Vagina (tissue), 2 donors: ENCODE measurements at places on chromosomes 2 and 18.

GRCh38 chr2:176501617-176502016 is 232.4 kb downstream of the MTX2 start:
- H3K4me3 ChIP-seq: no peak overlapping the region
- H3K36me3 ChIP-seq: no peaks in the 10 kb centered on the region
- H3K4me1 ChIP-seq: peaks cover 28% of the 10 kb centered on the region
- H3K27ac ChIP-seq: no peak overlapping the region

DNA sequence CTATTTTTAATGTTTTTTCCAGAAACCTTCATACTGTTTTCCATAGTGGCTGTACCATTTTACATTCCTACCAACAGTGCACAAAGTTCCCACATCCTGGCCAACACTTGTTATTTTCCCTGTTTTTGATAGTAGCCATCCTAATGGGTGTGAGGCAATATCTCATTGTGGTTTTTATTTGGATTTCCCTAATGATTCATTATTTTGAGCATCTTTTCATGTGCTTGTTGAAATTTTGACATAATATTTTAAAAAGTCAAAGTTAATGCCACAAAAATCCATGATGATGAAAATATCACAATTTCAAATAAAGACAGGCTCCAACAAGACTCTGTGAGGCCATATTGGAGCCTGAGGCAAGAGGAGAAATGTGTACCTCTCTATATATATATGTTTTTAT is 50.2 kb downstream of the VWA3B start:
- no peaks in the 10 kb centered on the region for H3K4me1 ChIP-seq
- H3K4me3 ChIP-seq: no peak overlapping the region
- no peaks in the 10 kb centered on the region for H3K27me3 ChIP-seq
- DNase-seq: no peak

- no peaks in the 10 kb centered on the region for H3K4me1 ChIP-seq
- no peak for DNase-seq
- H3K4me3 ChIP-seq: no peak overlapping the region
- H3K27ac ChIP-seq: no peak overlapping the region
- no peaks in the 10 kb centered on the region for H3K27me3 ChIP-seq
These were observed 82.2 kb upstream of the CDKL4 start for GRCh38 chr2:39325966-39326365.

- H3K27ac ChIP-seq: no peak overlapping the region
- H3K4me3 ChIP-seq: no peak overlapping the region
- H3K4me1 ChIP-seq: no peaks in the 10 kb centered on the region
- H3K36me3 ChIP-seq: no peaks in the 10 kb centered on the region
- H3K27me3 ChIP-seq: no peaks in the 10 kb centered on the region
These were observed 485.2 kb downstream of the FBXO15 start for GRCh38 chr18:73662421-73662820.

- no peak overlapping the region for H3K27ac ChIP-seq
- no peaks in the 10 kb centered on the region for H3K36me3 ChIP-seq
- H3K4me1 ChIP-seq: no peaks in the 10 kb centered on the region
- no peak overlapping the region for H3K4me3 ChIP-seq
- H3K27me3 ChIP-seq: no peaks in the 10 kb centered on the region
These were observed 12.8 kb downstream of the ANKRD62 start for GRCh38 chr18:12106471-12106870.

GRCh38 chr18:64103986-64104385 is 44.9 kb downstream of the LINC00305 start:
- no peak overlapping the region for H3K27ac ChIP-seq
- H3K27me3 ChIP-seq: no peaks in the 10 kb centered on the region
- no peaks in the 10 kb centered on the region for H3K4me1 ChIP-seq
- no peaks in the 10 kb centered on the region for H3K36me3 ChIP-seq
- H3K4me3 ChIP-seq: no peak overlapping the region
- DNase-seq: no peak

DNA sequence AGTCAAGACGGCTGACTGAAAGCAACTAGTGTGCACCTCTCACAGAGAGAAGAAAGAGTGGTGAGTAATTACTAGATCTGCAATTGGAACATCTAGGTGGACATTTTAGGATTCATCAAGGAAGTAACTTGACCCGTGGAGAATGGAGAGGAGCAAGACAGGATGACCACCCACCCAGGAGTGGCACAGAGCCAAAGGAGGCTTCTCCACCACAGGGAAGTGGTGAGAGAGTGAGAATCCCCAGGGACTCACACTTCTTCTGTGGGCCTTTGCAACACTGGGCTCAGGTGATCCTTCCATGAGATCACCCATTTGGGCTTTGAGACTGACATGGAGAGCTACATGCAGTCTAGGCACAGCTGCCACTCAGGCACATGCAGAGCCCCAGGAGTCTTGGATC is 132.8 kb upstream of the GALNT5 start:
- H3K27ac ChIP-seq: no peak overlapping the region
- no peak for DNase-seq
- H3K4me1 ChIP-seq: no peaks in the 10 kb centered on the region
- no peaks in the 10 kb centered on the region for H3K36me3 ChIP-seq
- no peak overlapping the region for H3K4me3 ChIP-seq

DNA sequence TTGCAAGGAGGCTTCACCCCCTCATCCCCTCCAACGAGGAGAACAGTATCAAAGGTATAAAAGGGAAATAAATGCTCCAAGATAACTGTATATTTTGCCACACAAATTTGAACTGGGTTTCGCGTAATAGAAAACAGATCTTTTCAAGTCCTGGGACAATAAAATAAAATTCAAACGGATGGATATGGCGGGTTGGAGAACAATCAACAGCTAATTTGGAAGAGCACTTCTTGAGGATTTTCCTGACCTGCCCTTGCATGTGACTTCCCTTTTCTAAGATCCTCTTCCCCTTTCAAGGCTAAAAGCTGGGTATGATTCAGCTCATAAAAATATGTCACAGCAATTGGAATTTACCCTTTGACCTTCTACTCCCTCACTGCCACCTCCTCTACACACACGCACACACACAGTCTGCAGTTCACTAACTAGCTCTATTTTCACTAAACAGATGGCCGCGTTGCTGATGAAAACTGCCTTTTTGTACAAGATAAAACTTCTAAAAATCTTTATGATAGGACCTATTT is 386.9 kb downstream of the FIGN start:
- H3K27ac ChIP-seq: peak overlapping the region; percentile 78
- H3K4me1 ChIP-seq: peaks cover 12% of the 10 kb centered on the region
- peak overlapping the region; percentile 43 for H3K4me3 ChIP-seq
- no peaks in the 10 kb centered on the region for H3K36me3 ChIP-seq
- no peak for DNase-seq
- no peaks in the 10 kb centered on the region for H3K27me3 ChIP-seq

DNA sequence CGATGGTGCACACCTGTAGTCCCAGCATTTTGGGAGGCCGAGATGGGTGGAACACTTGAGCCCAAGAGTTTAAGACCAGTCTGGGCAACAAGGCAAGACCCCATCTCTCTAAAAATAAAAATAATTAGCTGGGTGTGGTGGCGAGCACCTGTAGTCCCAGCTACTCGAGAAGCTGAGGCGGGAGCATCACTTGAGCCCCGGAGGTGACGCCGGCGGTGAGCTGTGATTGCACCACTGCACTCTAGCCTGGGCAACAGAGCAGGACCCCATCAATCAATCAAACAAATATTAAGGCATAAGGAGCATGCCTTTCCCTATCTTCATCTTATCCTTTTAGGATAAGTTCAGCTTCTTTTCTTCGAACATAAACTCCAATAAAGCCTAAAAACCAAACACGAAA is 1.1 kb downstream of the WDSUB1 start:
- peak overlapping the region; percentile 94 for H3K27ac ChIP-seq
- H3K36me3 ChIP-seq: no peaks in the 10 kb centered on the region
- peak overlapping the region; percentile 78 for H3K4me3 ChIP-seq
- H3K4me1 ChIP-seq: peaks cover 23% of the 10 kb centered on the region

DNA sequence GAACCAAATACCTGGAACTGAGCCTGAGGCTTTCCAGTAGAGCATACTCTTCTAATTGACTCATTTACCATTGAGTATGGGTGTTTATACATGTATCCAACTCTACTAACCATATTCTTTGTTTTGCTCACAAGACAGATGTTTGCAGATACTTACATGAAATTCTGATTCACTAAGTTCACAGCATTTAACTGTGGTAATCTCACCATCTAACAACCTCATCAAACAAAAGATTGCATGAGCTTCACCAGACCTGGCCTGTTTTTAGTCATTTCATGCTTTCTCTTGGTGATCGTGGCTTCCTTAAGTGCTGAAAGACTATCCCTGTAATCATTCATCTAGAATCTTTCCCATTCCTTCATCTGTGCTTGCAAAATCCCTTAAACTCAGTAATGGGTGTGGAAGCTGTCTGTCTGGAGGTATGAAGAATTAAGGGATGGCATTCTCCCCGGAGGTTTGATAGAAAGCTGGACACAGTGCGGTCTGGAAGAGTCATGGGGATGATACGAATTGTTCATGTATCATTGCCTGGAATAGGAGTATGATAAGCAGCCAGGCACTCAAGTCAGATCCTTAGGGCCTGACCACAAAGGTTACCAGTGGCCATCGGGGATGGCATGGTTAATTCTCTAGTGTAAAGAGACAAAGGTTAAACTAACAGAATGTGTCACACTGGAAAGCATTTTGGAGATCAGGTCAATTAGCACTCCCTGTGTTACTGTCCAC is 42.0 kb upstream of the IL1R1 start:
- no peak overlapping the region for H3K4me3 ChIP-seq
- no peak for DNase-seq
- no peaks in the 10 kb centered on the region for H3K27me3 ChIP-seq

GRCh38 chr2:205806143-205806905 is 124.0 kb downstream of the NRP2 start:
- no peak overlapping the region for H3K27ac ChIP-seq
- no peaks in the 10 kb centered on the region for H3K36me3 ChIP-seq
- H3K4me3 ChIP-seq: no peak overlapping the region
- H3K4me1 ChIP-seq: peaks cover 7% of the 10 kb centered on the region

GRCh38 chr2:13240061-13240460 is 523.3 kb downstream of the TRIB2 start:
- no peaks in the 10 kb centered on the region for H3K36me3 ChIP-seq
- no peaks in the 10 kb centered on the region for H3K27me3 ChIP-seq
- no peaks in the 10 kb centered on the region for H3K4me1 ChIP-seq

DNA sequence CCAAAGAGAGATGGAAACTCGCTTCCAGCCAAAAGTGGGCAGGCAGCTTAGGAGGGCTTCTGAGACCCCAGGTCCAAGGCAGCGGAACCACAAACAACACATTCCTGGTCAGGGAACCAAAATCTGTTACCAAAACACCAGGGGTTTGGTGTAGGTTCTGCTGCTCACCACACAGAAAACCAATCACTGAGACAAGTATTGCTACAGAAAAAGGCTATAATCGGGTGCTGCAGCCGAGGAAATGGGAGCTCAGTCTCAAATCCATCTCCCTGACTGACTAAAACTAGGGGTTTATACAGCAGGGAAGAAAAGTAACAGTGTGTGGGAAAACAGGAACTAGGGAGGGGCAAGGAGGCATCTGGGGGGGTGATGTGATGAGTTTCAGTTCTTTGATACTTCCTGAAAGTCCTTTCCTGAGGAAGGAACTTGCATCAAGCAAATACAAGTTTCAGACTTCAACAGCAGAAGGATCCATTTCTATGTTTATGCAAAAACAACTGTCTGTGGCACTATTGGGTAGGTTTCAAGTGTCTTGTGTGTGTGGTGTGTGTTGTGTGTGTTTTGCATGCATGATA is 108.0 kb downstream of the FAM168B start:
- no peak overlapping the region for H3K27ac ChIP-seq
- no peaks in the 10 kb centered on the region for H3K4me1 ChIP-seq
- H3K36me3 ChIP-seq: no peaks in the 10 kb centered on the region
- no peak for DNase-seq
- H3K4me3 ChIP-seq: no peak overlapping the region
- H3K27me3 ChIP-seq: no peaks in the 10 kb centered on the region

DNA sequence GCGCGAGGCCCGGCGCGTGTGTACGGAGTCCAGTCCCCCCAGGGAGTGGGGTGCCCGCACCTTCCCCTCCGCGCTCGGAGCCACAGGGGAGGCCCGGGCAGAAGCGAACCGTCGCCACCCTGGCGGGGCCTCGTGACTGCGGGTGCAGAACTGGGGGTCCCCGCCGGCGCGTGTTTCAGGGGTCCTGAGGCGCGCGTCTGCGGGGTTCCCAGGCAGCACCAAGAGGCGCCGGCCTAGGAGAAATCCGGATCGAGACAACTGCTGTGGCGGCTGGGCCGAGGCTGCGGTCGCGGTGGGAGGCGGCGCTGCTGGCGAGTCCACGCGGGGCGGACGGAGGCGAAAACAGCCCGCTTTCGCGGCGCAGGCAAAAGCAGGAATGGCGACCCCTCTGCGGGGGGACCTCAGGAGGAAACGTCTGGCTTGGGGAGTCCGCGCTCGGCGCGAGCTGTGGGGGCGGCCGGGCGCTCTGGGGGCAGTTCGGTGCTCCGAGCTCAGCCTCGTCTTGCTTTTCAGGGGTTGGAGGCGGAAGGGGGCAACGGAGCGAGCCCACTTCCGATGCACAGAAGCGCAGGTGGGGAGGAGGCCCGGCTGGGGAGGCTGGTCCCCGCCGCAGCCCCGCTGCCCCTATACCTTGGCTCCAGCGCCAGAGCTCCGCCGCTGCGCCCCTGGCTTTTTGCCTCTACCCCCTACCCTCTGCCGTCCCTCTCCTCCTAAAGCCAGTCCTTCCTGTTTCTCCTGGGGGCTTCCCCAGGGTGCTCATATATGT is 81.5 kb upstream of the LDLRAD4 start:
- peaks cover 12% of the 10 kb centered on the region for H3K4me1 ChIP-seq
- H3K36me3 ChIP-seq: no peaks in the 10 kb centered on the region
- no peaks in the 10 kb centered on the region for H3K27me3 ChIP-seq
- H3K27ac ChIP-seq: peak overlapping the region; percentile 76
- no peak for DNase-seq
- peak overlapping the region; percentile 63 for H3K4me3 ChIP-seq
